Stimulated activated CD4-positive, alpha-beta T cell treated with anti-CD3 and anti-CD28 coated beads, TNF-alpha, amount 100 ng/mL, for 4 hours (primary cell): ENCODE measurements at places on chromosomes 2 and 18.

GRCh38 chr18:72542342-72542741, 1.8 kb downstream of the CBLN2 start:
- DNase-seq, result no peak

DNA sequence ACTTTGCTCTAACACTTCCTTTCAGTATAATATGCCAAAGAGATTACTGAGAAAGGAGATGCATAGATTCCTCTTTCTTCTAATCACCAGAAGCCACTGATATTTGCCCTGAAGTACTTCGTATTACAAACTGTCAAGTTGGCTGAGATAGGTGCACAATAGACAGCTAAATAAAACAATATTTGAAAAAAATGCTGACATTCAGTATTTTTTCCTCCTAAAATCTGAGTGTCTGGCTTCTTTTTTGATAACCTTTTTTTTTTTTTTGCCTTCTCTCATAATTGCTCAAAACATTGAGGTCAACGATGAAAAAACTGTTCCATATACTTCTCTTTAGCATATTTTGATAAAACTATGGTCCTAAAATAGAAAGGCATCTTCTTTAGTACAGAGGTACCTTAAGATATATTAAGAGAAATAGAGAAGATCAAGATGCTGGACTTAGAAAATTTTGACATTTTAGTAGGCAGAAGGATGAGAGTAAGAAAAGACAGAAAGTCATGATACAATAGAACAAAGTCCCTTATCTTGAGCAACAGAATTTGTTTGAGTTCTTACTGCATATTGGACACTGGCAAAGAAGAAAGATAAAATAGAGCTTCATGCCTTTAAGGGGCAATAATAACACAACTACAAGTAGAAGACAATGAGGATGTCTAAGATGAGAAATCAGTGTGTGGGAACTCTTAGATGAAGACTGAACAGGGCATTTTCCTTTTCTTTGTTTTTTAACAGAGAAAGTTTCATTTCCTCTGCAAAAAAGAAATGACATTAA, 220.7 kb downstream of the PTH2R start:
- no peak for DNase-seq

DNA sequence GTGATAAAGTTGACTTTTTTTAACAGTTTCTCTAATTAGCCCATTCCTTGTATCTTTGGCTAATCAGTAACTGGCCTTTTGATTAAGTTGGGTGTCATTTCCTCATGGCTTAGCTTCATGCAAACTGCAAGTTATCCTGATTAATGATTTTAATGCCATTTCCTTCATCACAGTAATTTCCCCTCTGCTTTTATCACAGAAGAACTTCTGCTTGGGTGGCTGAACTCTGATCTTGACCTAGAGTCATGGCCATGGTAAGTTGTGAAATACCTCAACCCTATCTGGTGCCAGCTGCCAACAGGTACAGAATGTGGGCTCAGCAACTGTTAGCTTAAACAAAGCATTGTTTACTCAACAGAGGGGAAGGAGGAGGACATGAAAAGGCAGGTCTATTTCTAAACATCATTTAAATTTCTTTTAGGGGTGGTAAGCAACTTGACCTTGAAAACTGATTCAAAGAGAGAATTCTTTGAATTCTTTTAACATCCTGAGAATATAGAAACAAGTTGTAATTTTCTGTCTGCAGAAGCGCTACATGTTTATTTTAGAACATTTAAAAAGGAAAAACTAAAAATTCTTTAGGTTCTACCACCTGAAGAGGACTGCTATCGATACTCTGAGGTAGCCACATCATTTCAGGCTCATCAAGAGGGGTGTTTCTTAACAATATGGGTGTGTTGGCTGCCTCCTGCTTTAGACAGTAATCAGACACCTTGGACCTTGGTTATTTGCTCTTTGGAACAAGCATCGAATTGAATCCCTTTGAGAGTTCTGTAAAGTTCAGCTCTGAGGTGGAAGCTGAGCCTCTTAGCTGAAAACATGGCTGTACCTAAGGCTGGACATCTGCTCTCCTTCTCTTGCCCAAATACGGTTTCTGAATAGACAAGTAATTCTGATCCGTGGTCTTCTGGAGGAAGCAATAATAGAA, 39.7 kb downstream of the ANXA4 start:
- DNase-seq, result no peak

- no peak for DNase-seq
Observed at GRCh38 chr18:59271606-59272220, 1.5 kb downstream of the RAX start.

- DNase-seq, result no peak
Observed at GRCh38 chr2:217623281-217623912, 379.4 kb downstream of the TNS1 start.

DNA sequence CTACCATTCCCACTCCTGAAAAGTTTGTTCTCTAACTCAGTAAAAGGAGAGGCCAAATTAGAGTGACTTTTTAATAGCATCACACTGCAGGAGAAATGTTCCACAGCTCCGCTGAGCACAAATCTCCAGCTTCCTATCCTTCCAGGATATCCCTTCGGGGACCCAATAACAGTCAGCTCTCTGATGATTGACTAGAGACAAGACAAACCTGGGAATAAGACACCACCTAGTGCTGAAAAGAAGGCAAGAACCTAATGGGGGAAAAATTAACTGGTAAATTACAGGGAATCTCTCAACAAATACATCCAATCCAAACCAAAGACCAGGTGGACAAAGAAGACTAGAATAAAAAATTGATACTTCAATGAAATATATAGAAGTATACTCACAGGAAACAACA, 977.1 kb upstream of the SOX11 start:
- no peak for DNase-seq

DNA sequence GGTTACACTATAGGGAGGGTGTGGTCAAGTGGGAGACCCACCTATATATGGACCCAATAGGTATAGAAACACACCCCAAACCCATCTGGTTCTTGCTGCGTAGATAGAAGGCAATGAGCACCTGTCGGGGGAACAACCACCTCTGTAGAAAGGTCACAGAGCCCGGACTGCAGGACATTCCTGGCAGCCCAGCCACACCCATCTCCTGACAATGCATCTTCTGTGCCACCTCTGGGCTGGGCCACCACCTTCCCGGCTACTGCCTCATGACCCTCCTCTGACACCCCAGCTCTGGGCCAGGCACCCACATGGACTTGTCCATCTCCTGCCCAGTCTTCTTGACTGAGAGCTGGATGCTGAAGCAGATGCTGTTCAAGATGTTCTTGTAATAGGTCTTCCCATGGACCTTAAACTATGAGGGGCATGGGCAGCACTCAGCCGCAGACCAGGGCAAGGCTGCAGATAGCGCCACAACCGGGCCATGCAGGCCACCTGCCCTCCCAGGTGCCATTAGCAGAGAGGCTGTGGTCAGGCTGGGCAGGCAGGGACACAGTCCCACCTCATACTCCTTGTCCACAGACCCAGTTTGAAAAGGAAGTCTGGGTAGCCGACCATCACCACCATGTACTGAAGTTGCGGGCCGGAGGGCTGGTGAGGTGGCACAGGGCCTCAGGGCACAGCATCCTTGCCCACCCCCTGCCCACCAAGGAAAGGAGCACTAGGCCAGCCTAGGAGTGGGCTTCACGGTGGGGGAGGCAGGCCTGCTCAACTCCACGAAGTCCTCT, 9.3 kb downstream of the ALPG start:
- no peak for DNase-seq

DNA sequence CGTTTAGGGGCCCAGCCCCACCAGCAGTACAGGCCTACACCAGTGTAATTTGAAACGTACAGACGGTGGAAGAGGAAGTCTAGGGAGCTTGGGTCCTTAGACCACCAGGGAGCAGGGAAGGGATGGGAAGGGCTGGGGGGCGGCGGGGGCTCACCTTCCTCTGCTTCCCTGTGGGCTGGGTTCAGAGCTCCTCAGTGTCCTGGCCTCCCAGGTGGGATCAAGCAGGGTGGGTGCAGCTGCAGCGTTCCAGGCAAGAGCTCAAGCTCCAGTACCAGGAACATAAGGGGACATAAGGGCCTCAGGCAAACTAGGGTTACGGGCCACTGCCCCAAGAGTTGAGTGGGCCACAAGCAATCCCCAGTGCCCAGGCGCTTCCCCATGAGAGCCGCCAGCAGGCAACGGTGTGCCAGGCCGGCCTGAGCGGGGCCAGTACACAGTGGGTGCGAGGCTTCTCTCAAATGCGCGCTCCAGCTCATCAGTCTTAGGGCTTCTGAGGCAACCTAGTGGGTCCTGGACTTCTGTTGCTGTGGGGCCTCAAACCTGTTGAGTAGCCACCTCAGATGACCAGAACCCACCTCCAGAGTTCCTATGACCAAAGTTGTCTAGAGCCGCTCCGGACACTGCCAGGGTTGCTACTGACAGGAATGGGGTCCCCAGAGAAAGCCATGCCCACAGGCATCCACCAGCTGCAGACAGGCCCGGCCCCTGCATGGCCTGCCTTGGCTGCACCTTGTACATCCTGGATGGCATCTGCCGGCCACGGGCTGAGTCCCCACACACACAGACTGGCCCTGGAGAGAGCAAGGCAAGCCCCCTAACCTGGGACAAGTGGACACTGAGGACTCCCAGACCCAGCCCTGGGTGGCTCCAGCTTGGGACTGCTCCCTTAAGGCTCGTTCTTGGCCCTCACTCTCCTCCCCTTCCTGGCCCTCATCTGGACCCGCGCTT, 5.2 kb downstream of the ANKRD23 start:
- DNase-seq, result no peak

DNA sequence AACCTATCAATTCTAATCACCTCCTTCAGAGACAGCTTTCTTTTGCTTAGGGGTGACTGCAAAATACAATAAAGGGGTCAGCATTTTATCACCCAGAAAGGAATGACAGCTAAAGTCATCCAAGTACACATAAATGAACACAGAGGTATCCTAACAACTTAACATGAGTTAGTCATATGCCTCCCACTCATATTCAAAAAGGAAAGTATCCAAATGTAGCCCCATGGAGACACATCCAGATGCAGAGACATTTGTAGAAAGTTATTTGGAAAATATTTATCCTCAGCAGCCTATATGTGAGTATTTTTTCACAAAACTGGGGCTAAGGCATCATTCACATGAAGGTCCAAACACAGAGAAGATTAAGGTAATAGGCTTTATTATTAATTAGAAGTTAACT, 1579.7 kb upstream of the SLC39A10 start:
- DNase-seq, result no peak

DNA sequence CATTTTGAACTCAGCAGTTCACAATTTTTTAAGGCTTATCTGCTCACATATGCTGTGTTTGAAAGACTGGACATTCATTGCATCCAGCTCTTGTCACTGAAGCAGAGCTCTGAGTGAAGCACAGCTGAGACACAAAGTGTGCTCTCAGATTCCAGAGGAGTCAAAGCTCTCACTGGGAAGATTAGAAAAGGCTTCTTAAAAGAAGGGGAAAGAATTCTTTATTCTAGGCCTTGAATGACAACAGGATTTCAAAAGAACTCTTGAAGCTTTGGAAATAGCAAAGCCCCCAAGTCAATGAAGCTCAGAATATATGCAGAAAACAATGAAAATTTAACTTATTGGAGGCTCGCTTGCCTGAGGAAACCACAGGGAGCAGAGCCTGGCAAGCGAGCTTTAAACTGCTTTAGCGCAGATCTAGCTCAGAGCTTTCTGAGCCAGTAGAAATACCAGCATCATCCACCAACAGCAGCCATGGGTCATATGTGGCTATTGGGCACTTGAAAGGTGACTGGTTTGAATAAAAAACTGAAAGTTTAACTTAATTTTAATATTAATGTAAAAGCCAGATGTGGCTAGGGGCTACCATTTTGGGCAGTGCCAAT, 369.7 kb downstream of the OSR1 start:
- no peak for DNase-seq

DNA sequence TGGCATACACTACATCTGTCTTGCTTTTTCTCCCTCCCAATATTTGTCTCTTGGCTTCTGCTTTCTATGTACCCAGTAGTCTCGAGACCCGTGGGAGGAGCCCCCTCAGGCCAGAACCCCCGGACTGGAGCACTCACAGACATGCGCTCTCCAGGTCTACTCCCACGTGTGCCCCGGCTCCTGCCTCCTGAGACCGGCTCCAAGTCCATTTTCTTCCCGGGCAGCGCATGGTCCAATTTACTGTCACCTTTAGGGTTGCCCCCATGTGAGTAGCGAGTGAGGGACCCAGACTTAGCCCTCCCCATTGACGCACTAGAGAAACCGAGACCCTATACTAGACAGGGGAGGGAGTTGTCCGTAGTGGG, 11.8 kb upstream of the TEX51 start:
- no peak for DNase-seq

- DNase-seq, result no peak
Observed at GRCh38 chr2:108169982-108170625, 69.7 kb upstream of the SULT1C3 start.

DNA sequence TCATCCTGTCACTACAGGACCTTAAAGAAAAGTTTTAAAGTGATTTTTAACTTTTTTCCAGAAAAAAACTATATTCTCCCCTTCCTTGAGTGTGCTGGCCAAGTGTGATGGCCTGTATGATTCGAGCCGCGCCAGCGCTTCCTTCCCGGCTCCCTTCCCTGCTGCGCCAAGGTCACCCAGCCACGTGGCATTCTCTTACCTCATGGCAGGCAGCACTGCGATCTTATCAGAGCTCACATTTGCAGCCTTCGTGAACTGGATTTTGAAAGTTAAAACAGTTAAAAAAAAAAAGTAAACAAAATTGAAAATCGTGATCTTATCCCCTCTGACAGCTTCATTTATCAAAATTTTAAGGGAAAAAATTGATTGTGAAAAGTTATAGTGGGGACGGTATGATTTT, 279.8 kb downstream of the PTGR3 start:
- no peak for DNase-seq

- DNase-seq, result no peak
Observed at GRCh38 chr2:179435000-179435399, 170.4 kb upstream of the SESTD1 start.

DNA sequence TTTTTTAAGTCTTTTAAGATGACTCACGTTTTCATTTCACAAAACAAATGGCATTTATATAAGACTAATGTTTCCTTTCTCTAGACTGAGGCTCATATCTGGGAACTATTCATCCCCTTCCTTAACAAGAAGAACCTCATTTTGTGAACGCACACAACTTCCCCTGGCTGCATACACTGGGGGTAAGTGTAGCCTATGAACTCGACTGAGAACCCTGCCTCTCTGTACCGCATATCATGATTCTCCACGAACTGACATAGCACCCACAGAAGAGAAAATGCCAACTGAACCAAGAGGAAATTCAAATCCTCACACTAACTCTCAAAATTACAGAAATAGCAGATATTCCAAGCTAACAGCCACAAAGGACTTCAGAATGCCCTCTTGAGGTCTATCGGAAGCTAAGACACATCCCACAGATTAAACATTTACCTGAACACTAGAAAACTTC, 236.7 kb downstream of the TCF4 start:
- no peak for DNase-seq

DNA sequence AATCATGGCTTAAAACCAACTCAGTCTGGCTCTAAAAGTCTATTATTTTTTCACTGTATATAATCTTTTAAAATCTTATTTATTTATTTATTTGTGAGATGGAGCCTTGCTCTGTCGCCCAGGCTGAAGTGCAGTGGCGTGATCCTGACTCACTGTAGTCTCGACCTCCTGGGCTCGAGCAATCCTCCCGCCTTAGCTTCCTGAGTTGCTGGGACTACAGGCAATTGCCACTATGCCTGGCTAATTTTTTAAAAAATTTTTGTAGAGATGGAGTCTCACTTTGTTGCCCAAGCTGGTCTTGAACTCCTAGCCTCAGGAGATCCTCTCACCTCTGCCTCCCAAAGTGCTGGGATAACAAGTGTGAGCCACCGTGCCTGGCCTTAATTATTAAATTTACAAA, 14.5 kb downstream of the GORASP2 start:
- no peak for DNase-seq

- no peak for DNase-seq
Observed at GRCh38 chr2:27211241-27211942, 449 bp upstream of the ATRAID start.
